NCI-H69 (cell line): ENCODE measurements at places on chromosomes 6 and 20.

- DNase-seq, result peak; percentile 6
Measured at GRCh38 chr20:14067603-14068002, 72.3 kb downstream of the MACROD2 start.

GRCh38 chr20:53030061-53030460, 57.9 kb downstream of the TSHZ2 start:
- DNase-seq, result no peak

GRCh38 chr6:135922746-135923145, 71.2 kb downstream of the PDE7B start:
- no peak for DNase-seq

DNA sequence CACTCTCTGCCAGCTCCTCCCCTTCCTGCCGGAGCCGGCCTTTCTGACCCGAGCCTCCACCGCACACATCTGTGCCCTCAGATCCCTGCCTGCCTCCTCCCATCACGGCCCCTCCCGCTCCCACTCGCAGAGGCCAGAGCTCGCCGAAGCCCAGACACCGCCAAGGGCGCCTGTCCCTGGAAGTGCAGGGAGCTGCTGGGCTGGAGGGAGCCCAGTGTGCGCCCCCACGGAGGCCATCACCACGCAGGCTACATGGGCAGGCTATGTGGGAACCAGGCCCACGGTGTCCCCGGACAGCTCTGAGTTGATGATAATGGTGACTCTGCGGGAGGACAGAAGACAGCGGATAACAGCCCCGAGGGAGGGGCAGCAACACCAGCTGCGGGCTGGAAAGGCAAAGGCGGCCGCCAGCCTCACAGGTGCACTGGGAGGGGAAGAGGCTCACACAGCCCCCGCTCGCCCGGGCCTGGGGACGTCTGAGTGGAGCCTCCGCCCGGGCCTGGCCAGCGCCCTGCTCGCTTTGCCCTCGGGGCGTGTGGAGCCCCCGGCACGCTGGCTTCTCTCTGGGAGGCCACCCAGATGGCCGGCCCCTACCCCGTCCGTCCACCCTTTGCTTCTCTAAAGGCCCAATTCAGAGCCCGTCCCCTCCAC, 154.9 kb downstream of the DLL1 start:
- DNase-seq, result no peak

DNA sequence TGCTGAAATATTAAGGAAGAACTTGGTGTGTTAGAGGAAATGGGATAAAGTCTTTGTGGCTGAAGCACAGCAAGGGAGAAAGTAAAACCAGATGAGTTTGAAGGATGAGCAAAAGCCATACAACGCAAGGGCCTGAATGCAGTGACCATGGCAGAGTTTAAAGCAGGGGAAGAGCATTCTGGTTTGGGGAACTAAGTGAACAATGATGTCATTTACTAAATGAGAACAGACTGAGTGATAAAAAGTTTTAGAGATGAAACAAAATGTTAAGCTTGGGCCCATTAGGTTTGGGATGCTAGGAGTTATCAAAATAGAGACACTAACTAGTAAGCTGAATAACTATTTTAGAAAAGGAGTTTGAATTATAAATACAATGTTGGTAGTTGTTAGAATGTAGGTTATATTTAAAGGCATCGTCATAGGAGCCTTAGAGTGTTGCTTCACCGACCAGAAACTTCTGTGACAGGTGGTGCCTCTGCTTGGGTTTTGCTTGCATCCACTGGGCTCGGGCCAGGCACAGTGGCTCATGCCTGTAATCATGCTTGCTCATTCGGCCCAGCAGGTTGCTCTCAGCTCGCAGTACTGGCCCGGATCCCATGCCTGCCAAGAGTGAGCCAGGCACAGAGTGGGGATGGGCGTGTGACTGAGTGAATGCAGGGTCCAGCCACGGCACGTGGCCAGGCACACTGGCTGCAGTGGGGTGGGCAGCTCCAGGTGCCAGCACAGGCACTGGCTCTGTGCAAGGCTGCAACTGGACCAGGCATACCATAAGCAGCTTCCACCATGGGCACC, 37.4 kb upstream of the OPRM1 start:
- DNase-seq, result no peak

- no peak for DNase-seq
Measured at GRCh38 chr20:56843386-56843785, 214.3 kb downstream of the TFAP2C start.
